ENCODE measurements at places on chromosomes 16 and 17. TPM values are rescaled to one million over a fixed set of nuclear protein-coding genes. Genes with fewer than 3 reads are reported as not detected.
A peak's percentile ranks its signal among the peaks of the same experiment; 100 is the strongest.

DNA sequence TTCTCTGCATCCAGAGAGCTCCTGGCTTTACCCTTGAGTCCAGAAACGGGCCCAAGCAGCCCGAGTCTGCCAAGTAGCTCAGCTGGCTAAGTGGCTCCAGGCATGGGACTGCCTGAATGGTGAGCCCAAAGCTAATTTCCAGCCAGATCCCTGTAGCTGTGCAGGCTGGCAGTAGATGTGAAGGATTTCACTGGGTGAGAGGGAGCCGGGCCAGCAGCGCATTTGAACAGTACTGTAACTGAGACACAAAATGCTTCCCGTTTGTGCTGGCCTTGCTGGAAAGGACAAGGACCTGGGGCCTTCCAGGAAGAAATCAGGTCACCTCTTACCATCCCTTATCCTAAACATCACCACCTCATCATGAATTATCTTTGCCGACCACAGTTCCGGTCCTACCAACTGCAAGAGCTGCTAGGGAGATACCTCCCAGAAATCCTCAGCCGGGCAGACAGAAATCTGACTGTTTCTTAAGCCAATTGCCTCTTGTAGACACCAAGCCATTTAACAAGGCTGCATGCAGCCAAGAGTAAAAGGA is 3.7 kb downstream of the TIMP2 start:
- H3K27ac ChIP-seq: no peak overlapping the region
- H3K36me3 ChIP-seq: no peaks in the 10 kb centered on the region
- peaks cover 3% of the 10 kb centered on the region for H3K27me3 ChIP-seq

DNA sequence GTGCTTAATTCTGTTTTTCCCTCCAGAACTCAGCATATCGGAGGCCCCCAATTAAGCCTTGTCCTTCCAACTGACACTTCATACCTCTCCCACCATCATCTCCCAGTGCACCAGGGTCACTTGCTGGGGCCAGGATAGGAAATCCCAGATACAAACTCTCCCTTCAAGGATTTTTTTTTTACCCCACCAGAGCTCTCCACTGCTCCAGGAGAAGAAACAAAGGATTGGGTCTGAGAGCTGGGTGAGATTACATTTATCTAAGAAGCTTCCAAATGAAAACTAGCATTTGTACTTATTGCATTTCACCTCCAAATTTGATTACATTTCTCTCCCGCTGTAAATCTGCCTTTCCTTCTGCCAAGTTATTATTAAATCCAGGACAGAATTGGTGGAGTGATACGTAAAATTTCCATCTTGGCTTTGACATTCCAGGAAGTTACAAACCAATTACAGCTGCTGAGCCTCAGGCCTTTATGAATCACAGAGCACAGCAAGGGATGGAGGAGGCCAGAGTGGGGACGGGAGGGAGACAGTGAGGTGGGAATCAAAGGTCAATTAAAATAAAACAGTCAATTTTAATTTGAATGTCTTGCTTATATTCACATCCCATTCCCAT is 123.5 kb downstream of the USP31 start:
- no peak for DNase-seq
- H3K4me1 ChIP-seq: peaks cover 6% of the 10 kb centered on the region

FOXO3B gene
- 9.9 TPM for total RNA-seq

GRCh38 chr17:49204516-49204915 is 5.9 kb downstream of the GNGT2 start:
- H3K4me3 ChIP-seq: no peak overlapping the region
- H3K27me3 ChIP-seq: peaks cover 18% of the 10 kb centered on the region
- H3K36me3 ChIP-seq: no peaks in the 10 kb centered on the region
- H3K27ac ChIP-seq: no peak overlapping the region
- no peak for DNase-seq
- peaks cover 9% of the 10 kb centered on the region for H3K4me1 ChIP-seq

DNA sequence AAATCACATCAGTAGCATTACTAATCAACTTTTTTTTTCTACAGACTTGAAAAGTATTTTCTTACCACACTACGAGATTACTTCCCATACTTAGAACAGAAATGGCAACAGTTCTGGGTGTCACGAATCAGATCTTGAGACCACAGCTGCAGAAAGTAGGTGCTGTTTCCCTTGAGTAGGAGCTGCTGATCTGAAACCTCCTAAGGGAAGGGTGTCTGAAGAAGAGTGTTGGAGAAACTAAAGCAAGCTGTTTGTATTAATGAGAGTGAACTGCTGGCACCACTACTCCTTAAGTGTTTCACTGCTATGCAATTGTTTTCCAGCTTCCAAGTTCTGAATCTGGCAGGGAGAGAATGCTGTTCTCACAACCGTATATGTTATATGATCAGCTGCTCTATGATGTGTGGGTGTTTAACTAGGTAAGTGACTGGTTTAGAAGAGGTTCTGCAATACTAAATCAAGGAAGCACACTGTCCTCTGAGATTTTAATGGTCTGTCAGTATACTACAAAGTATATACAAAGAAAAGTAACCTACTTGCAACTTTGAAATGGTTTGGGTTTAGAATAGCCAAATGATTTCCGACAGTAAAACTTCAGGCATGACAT is 3.3 kb downstream of the ZNF652 start:
- no peak for DNase-seq
- no peaks in the 10 kb centered on the region for H3K27me3 ChIP-seq
- no peak overlapping the region for H3K4me3 ChIP-seq

HSPB9 gene
- 0.57 TPM for total RNA-seq

PLEKHH3 gene
- 33.0 TPM for total RNA-seq

DNA sequence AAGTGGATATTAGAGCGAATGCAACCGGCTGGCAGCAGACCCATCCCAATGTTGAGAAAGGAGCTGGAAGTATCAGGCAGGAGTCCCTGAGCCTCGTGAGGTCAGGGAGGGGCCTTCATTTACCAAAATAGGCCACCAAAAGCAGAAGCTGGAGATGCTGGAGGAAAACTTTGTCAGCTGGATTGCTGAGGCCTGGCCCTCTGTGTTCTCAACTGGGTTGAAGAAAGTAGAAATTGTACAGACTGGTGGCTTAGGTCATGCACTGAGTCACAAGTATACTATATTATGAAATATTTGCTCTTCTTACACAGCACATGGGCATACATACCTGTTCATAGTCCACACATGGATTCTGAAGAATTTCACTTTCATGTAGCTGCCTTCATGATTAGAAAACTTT is 23.2 kb upstream of the TEKT3 start:
- 0 out of 2 replicates have a peak, but pooled peaks cover 3% of the 10 kb centered on the region for H3K36me3 ChIP-seq
- H3K4me1 ChIP-seq: no peaks in the 10 kb centered on the region
- DNase-seq: no peak
- H3K27ac ChIP-seq: no peak overlapping the region
- no peaks in the 10 kb centered on the region for H3K27me3 ChIP-seq

DNA sequence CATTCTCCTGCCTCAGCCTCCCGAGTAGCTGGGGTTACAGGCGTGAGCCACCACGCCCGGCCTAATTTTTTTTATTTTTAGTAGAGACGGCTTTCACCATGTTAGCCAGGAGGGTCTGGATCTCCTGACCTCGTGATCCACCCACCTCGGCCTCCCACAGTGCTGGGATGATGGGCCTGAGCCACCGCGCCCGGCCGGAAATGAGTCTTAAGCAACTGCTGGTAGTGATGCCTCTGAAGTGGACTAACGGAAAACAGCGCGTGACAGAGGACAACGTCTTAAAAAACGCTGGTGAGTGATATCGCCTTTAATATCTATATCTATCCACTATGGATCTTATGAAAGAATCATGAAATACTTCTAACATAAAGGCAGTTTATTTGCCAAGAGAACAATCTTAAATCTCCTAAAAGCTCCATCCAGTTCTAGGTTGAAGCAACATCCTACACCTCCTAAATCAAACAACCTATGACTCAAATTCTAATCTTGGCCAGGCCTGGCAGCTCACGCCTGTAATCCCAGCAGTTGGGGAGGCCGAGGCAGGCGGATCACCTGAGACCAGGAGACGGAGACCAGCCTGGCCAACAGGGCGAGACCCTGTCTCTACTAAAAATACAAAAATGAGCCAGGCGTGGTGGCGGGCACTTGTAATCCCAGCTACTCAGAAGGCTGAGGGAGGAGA is 69.8 kb downstream of the NXN start:
- no peaks in the 10 kb centered on the region for H3K36me3 ChIP-seq
- peak overlapping the region; percentile 86 for H3K27ac ChIP-seq
- no peak for DNase-seq

GP1BA gene
- not detected for total RNA-seq

LRRC3C gene
- total RNA-seq: not detected

DNA sequence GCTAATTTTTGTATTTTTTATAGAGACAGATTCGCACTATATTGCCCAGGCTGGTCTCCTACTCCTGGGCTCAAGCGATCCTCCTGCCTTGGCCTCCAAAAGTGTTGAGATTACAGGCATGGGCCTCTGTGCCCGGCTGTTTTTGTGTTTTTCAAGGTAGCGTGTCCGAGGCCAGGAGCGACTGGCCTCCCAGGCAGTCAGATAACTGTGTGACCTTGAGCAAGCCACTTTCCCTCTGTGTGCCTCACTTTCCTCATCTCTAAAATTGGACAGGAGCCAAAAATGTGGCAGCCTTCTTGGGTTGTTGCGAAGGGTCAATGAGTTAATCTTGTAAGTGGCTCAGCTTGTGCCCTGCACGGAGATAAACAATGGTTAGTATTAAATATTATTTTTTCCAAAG is 2.4 kb downstream of the ABCC1 start:
- no peaks in the 10 kb centered on the region for H3K27me3 ChIP-seq
- peaks cover 3% of the 10 kb centered on the region for H3K36me3 ChIP-seq
- H3K4me1 ChIP-seq: peaks cover 35% of the 10 kb centered on the region
- peak overlapping the region; percentile 86 for H3K4me3 ChIP-seq
- no peak for DNase-seq
- H3K27ac ChIP-seq: peak overlapping the region; percentile 91

DNA sequence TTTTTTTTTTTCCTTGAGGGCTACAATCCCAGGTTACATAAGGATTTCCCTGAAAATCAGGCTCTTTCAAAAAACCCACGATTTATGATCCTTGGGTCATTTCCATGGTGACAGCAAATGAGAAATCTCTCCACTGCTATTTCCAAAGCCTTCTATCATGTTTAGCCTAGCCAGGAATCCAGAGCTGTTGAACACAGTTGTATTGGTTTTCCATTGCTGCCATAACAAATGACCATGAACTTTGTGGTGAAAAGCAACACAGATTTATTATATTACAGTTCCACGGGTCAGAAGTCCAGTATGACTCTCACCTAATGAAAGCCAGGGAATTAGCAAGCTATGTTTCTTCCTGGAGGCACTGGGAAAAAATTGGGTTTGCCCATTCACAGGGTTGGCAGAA is 106.6 kb downstream of the MAF start:
- H3K27me3 ChIP-seq: no peaks in the 10 kb centered on the region
- no peak overlapping the region for H3K27ac ChIP-seq
- no peak for DNase-seq
- H3K36me3 ChIP-seq: 0 out of 2 replicates have a peak, but pooled peaks cover 6% of the 10 kb centered on the region
- no peaks in the 10 kb centered on the region for H3K4me1 ChIP-seq
- no peak overlapping the region for H3K4me3 ChIP-seq

- H3K36me3 ChIP-seq: no peaks in the 10 kb centered on the region
- peaks cover 31% of the 10 kb centered on the region for H3K4me1 ChIP-seq
- H3K4me3 ChIP-seq: no peak overlapping the region
- no peaks in the 10 kb centered on the region for H3K27me3 ChIP-seq
- H3K27ac ChIP-seq: no peak overlapping the region
- DNase-seq: peak; percentile 45
Observed at GRCh38 chr17:63442549-63443035, 3.5 kb downstream of the CYB561 start.

DNA sequence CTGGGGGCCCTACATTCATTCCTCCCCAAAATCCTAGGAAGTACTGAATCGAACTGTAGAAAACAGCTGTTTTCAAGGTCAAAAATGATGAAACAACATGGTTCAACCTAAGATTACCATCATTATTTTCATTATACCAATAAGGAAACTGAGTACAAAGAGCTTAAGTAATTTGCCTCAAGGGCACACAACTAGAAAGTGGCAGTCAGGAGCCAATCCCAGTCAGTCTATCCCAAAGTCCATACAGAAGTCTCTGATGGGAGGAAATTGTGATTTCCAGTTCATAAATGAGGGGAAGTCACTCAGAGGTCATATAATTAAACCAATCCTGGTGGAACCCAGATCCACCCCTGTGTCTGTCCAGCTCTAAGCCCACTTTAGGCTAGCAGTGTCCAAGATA is 8.4 kb downstream of the LPO start:
- peaks cover 89% of the 10 kb centered on the region for H3K27me3 ChIP-seq
- peaks cover 11% of the 10 kb centered on the region for H3K4me1 ChIP-seq
- H3K27ac ChIP-seq: no peak overlapping the region
- no peak overlapping the region for H3K4me3 ChIP-seq
- H3K36me3 ChIP-seq: peaks cover 5% of the 10 kb centered on the region

DNA sequence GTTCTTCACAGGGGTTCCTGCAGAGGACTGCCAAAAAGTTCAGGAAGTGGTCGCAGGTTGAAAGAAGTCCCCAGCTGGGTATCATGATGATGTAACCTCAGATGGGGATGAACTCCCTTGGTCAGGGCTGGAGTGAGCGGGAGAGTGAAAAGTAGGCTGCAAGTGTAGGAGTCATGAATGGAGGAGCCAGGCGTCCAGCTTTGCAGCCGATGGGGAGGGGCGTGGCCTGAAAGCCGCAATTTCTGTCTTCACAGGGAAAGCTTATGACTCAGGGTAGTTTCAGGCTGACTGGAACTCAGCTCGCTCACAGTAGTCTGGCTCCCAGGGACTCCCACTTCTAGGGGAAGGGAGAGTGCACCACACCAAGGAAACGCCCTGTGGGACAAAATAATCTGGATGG is 70.0 kb upstream of the HS3ST3A1 start:
- H3K27me3 ChIP-seq: no peaks in the 10 kb centered on the region
- H3K4me3 ChIP-seq: no peak overlapping the region
- peaks cover 17% of the 10 kb centered on the region for H3K4me1 ChIP-seq
- H3K36me3 ChIP-seq: peaks cover 4% of the 10 kb centered on the region
- H3K27ac ChIP-seq: no peak overlapping the region

- no peak overlapping the region for H3K4me3 ChIP-seq
- H3K4me1 ChIP-seq: no peaks in the 10 kb centered on the region
- H3K36me3 ChIP-seq: peaks cover 4% of the 10 kb centered on the region
- no peak for DNase-seq
Observed at GRCh38 chr16:17518441-17518840, 47.7 kb upstream of the XYLT1 start.
